ENCODE measurements at places on chromosomes 5 and 9.

DNA sequence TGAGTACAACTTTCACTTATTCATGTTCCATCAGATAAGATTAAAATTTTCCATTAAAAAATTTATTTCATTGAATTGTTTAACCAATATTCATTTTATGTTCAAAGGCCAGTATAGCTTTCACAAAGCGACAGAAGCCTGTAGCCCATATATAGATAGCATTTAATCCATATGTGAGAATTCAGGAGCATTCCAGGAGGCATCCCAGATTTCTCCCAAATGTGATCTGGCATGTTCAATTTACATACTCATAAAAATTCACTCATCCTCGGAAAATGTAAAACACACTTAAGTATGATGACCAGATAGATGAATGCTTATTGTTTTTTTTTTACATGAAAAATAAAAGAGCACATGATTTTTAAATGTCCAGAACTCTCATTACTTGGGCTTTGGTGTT lies 141.9 kb downstream of the MAPKAP1 start:
- no peak for DNase-seq

DNA sequence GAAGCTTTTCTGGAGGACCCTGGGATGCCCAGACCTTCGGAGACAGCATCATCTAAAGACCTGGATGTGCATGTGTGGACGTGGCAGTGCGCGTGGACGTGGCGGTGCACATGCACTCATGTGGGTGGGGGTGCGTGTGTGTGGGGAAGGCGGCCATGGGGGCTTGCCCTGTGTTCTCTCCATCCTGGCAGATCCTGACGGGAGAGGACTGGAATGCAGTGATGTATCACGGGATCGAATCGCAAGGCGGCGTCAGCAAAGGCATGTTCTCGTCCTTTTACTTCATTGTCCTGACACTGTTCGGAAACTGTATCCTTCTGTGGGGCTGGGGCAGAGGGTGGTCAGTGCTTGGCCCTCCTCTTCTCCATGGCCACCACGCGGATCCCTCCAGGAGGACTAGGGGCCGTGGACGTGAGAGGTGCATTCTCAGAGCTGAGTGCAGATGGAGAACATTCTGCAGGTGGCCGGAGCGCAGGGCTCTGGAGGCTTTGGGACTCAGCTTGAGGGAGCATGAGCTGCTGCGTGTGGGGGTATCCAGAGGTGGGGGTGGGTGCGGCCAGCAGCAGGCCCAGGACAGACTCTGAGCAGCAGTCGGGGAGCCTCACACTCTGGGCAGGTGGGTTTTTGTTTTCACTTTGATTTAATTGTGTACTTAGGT lies 129.1 kb downstream of the CACNA1B start:
- no peak for DNase-seq

- DNase-seq, result peak; percentile 83
These were observed 92.0 kb downstream of the C9orf152 start for GRCh38 chr9:110115826-110116542.

DNA sequence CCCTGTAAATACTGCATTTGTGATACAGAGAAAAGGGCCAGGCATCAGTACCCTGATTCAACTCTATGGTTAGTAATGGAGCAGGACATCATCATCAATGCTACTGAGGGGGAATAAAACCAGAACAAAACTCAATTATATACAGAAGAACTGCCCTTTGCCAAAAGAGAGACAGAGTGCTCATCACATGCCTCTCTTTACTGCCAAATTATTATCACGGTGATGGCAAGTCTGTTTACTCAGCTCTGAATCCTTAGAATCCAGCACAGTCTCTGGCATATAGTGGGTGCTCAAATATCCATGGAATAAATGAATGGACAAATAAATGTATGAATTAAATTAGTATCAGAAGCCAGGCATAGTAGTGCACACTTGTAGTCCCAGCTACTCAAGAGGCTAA lies 130.2 kb downstream of the TTC39B start:
- no peak for DNase-seq

GRCh38 chr9:113674436-113674835 lies 201.7 kb upstream of the ZNF618 start:
- DNase-seq, result peak; percentile 67

Data from fibroblast of upper back skin (primary cell).